ENCODE measurements at places on chromosomes 7 and 10.

- no peak for DNase-seq
These were observed 10.1 kb downstream of the RUFY2 start for GRCh38 chr10:68397005-68397404.

- DNase-seq = no peak
These were observed 352.6 kb upstream of the AUTS2 start for GRCh38 chr7:69245646-69246045.

DNA sequence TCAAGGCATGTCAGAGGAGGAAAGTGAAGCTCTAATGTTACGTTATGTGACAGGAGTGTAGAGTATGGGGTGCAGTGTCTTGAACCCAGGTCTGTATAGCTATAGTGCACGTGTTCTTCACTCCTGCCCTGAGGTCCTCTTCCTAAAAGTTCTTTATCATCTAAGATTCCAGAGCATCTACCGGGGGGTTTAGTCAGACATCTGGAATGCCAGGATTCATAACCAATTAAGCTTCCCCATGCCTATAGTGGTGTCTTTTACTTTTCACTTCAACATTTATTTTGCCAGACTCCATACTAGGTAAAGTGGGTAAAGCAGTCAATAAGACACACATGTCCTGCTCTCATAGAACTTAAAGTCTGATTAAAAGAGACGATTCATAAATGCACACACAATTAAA is 22.4 kb downstream of the PPP1R3C start:
- DNase-seq = no peak

DNA sequence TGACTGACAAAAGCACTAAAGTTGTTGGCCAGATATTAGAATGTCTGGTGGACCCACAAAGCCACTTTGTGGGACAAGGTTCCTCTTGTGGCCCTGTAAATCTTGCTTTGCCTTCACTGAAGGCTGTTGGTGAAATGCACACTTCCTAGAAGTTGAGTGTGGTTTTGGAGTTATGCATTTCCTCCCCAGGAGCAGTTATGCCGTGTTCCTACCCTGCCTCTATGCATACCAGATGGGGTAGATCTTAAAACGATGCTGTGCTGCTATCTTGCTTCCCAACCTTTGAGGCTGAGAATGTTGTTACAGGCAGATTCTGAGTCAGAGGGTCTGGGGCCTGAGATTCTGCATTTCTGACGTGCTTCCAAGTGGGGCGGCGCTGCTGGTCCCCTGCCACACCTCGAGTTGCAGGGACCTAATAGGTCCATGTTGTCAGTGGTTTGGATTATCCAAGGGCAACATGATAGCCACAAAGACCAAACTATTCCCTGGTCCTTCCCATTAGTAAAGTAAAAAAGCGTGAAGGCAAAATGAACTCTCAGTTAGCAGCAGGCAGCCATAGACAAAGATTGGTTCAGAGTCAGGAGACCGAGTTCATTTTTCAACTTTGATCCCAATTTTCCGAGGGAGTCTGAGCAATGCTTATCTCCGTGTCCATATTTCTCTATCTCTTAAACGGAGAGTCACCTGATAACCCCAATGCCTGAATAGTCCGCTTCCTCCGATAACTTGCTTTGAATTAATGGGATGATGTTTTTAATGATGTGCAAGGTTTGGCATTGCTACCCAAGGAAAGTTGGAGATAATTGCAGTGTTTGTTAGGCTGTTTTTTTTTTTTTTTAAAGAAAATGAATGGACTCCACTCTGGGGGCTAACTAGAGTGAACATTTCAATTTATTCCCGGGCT is 55.8 kb downstream of the CDHR3 start:
- no peak for DNase-seq

DNA sequence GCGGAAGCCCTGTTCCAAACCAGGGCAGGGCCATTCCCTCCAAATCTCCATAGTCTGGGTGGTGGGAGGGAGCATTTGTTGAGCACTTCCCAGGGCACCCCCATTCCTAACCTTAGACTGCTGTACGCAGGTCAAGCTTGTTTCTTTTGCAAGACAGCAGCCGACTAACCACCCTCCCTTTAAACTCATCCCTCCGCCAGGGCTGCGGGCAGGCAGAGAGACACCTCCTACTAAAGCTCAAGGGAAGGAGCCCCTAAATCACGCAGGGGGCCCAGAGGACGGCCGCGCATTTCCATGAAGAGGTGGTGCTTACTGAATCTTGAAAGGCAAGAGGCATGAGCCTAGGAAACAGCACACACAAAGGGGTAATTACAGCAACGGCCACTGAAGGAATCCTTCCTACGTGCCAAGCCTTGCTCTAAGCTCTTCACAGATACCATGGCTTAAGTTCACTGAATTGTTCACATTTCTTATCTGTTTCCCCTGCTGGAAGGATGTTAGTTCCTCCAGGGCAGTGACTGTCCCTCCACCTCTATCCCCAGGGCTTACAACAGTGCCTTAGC is 90.0 kb downstream of the PROSER2 start:
- no peak for DNase-seq

GRCh38 chr7:99868246-99868645 is 8.6 kb downstream of the OR2AE1 start:
- no peak for DNase-seq

Data from AML-193 (cell line).